ENCODE measurements at places on chromosomes 1 and 21.
A peak's percentile ranks its signal among the peaks of the same experiment; 100 is the strongest.

- no peak for DNase-seq
These were observed 47.6 kb downstream of the RPL5 start for GRCh38 chr1:92879316-92879968.

DNA sequence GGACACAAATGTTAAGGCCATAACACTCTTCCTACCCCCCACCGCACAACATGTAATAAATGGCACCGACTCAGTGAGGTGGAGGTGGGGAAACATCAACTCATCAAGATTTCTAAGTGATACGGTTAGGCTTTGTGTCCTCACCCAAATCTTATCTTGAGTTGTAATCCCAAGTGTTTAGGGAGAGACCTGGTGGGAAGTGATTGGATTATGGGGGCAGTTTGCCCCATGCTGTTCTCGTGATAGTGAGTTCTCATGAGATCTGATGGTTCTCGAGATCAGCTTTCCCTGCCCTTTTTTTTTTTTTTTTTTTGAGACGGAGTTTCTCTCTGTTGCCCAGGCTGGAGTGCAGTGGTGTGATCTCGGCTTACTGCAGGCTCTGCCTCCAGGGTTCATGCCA lies 51.0 kb upstream of the ACTL8 start:
- no peak for DNase-seq

DNA sequence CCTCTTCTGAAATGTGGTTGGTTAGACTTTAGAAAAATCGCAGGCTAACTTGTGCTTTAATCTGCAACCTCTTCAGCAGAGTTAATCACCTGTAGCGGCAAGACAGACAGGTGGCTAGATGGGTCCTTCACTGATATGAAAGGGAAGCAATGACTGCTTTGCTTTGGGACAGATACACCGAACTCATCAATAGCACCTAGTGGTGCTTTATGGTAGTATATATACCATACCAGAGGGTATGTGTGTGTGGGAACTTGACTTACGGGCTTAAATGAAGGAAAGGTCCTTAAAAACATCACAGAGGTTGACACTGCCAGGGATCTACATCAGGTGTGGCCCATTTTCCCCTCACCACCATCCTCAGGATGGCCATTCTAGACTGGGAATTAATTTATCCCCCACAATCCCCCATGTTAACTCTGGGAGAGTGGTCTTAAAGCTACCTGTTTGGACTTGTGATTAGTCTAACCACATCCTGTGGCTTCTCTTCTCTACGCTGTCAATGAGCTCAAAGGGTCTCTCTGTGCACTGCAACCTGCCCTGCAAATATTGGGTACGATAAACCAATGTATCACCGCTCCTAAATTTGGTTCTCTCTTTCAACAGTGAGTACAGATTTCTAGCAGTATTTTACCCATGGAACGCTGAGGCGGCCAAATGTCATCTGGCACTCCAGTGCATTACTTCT lies 162.7 kb downstream of the SIPA1L2 start:
- DNase-seq: no peak

DNA sequence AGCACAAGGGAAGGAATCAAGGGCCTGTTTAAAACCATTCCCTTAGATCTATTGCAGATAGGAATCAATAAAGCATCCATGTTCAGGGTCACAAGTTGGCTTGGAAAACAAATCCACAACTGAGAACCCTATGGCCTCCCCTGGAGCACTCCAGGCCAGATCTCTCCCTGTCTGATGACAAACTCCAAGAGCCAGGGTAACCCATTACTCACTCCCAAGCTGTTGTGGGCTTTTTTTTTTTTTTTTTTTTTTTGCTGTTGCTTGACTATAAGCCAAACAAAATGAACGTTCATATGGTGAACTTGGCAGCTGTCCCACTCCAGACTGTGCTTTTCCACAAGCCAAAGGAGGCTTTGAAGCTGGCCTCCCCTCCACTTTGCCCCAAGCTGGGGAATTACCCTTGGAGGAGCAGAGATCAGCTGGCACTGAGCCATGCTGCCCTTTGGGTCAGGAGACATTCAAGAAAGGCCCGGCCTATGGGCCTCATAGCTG lies 35.7 kb upstream of the VAV3 start:
- no peak for DNase-seq

DNA sequence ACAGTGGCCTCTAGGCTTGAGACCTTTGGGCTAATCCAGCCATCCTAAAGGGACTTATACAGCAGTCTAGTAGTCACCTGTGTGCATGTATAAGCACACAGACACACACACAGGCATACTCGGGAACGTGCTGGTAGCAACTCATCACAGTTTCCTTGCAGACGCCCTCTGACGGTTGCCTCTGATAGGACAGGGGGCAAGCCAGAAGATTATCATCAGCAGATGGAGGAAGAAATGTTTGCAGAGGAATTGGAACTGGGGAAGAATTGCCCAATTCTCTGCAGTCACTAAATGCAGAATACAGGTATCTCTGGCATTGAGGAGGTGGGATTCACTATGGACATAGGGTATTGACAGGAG lies 222.2 kb downstream of the C1orf94 start:
- DNase-seq: no peak

DNA sequence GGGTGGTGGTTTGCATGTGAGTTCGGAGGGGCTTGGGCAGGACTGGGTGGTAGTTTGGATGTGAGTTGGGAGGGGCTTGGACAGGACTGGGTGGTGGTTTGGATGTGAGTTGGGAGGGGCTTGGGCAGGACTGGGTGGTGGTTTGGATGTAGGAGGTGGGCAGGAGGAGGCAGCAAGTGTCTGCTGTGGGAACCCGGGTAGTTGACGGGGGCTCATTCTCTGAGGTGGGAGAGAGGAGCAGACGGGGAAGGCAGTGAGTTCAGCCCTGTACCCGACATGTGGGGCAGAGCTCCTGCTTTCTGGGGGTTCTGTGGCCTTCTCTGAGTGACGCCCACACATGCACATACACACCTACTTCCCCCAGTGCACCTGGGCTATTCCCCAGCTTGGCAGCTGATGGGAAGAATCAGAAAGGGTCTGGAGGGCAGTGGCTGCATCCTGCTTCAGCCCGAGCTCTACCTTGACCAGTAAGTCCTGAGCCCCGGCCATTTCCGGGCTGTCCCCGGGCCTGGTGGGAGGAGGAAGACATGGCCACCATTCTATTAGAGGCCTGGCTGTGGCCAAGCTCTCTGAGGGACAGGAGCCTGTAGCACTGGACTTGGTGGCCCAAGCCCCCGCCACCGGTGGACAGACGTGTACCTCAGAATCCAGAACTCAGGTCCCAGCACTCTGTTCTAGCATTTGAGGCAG lies 58.1 kb downstream of the EDN2 start:
- no peak for DNase-seq

GRCh38 chr1:220544901-220545303 lies 17.0 kb downstream of the MARK1 start:
- no peak for DNase-seq

- DNase-seq: no peak
These were observed 112.3 kb upstream of the ZRANB2 start for GRCh38 chr1:71193153-71193552.

DNA sequence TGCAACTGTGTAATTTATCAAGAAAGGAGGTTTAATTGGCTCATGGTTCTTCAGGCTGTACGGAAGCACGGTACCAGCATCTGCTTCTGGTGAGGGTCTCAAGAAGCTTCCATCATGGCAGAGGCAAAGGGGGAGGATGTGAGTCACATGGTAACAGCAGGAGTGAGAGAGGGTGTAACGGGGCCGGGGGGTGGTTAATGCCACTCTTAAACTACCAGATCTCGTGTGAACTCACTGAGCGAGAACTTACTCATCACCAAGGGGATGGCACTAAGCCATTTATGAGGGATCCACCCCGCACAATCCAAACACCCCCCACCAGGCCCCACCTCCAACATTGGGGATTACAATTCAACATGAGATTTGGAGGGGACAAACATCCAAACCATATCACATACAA lies 21.0 kb upstream of the IFFO2 start:
- DNase-seq: no peak

DNA sequence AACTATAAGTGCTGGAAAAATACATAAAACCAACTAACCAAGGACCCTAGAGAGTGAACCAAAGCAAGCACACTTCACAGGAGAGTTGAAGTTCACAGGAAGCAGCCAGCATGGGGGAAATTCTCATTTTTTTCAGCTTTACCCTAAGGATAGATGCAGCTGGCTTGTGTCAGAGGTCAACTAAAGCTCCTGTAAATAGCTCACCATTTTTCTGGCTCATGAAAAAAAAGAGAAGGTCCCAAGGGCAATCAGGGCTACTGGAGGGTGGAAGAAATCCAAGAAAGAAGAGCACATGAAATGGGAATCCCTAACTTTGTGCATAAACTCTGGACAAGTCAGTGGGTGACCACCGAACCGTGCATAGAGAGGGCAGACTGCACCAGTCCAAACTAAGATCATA lies 58.3 kb downstream of the KCNJ15 start:
- no peak for DNase-seq

- DNase-seq: no peak
These were observed 49.8 kb upstream of the GNG12 start for GRCh38 chr1:67883069-67883468.

DNA sequence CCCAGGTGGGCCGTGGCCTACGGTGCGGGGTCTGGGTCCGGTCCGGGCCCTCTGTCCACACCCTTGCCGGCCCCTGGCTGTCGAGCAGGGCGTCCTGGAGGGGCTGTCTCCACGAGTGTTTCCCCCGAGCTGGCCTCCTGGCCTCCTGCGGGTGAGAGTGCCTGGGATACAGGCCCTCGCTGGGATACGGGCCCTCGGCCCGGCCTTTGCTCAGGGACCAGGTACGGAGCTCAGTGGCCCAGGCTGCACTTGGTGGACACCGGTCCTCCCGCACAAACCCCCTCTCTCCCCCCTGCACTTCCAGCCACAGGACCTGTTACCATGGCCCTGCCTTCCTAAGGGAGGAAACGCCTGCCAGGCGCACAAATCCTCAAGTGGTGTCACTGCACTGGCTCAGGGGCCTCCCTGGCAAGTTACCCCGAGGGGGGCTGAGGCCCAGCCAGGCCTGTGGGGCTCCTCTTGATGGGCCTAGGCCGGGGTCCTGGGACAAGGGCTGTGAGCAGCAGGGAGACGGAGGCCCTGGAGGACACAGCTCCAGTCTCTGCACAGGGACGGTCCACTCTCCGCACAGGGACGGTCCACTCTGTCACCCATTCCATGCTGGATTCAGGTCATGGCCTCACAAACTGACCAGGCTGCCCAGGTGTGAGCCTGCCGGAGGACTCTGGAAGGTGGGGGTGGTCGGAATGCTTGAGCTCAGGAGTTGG lies 18.2 kb upstream of the RNF223 start:
- no peak for DNase-seq

DNA sequence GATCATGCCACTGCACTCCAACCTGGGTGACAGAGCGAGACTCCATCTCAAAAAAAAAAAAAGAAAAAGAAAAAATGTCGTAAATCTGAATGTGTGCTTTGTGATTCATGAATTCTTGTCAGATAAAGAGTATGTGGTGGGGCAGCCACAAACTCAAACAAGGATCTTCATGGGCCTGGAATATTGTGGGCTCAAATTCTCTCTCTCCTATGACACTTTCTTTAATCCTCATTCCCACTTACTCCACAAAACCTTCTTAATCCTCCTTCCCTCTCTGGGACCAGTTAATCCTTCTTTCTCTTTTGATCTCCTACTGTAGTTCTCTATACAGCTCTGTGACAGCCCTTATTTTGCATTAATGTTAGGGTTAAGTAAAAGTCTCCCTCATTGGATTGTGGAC lies 112.3 kb downstream of the AK5 start:
- DNase-seq: peak; percentile 77

GRCh38 chr1:223849352-223850254 lies 3.9 kb upstream of the TP53BP2 start:
- no peak for DNase-seq

- no peak for DNase-seq
These were observed 84.1 kb upstream of the SELENON start for GRCh38 chr1:25715888-25716287.

DNA sequence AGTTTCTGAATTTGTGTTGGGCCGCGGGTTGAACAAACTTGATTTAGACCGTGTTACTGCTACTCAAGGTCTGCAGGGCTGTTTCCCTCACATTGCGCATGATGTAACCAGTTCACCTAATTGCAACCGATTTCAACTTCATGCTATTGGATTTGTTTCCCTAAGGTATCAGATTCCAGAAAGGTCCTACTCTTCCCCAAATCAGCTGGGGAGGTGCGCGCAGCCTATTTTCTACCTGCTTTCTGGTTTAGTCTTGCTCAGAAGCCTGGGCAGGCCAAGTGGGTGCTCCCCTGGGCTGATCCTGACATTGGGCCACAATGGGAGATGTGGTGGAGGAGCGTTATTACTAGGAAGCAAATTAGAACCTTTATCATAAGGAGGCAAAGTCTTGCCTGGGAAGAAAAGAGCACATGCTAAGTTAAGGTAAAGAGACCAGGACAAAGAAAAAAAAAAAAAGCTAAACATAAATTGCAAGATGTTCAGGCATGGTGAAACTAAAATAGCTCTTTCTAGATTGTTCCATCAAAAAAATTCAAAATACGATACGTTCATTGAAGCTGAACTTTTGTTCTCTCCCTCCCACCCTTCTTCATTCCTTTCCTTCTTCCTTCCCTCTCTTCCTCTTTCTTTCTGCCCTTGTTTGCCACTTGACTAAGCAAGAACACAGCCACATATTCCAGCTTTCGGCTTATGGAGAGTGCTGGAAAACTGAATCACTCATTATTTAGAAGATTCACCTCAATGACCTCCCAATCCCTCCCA lies 28.8 kb upstream of the TARBP1 start:
- DNase-seq: no peak

- peak; percentile 49 for DNase-seq
These were observed 387.9 kb downstream of the NUF2 start for GRCh38 chr1:163709636-163710035.

- no peak for DNase-seq
These were observed 45.0 kb downstream of the ABCD3 start for GRCh38 chr1:94463056-94463764.

- DNase-seq: no peak
These were observed 398.8 kb downstream of the SEC16B start for GRCh38 chr1:177571076-177571475.

DNA sequence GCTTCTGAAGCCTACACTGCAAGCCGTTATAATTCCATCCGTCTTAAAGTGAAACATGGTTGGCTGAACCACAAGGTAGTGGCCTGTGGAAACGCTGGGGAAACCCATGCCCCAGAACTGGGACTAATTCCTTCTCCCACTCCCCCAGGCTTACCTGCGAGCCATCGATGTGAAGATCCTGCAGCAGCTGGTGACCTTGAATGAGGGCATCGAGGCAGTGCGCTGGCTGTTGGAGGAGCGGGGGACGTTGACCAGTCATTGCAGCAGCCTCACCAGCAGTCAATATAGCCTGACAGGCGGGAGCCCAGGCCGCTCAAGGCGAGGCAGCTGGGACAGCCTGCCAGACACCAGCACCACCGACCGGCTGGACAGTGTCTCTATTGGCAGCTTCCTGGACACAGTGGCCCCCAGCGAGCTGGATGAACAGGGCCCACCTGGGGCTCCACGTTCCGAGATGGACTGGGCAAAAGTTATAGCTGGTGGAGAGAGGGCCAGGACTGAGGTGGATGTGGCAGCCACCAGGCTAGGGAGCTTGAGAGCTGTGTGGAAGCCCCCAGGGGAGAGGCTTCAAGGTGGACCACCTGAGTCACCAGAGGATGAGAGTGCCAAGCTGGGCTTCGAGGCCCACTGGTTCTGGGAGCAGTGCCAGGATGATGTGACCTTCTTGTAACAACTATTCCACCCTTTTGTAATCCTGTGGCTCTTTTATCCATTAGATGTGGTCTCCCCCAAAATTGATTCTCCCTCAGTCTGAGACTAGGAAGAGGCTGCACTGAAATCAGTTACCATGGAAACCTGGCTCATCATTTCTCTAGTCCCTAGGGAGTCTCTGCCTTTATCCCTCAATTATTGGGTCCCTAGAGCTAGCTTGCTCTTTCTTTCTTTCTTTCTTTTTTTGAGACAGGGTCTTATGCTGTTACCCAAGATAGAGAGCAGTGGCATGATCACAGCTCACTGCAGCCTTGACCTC lies 16.7 kb downstream of the LURAP1 start:
- DNase-seq: no peak

Data from HAP-1 (cell line).